Left ventricle myocardium superior (tissue), 1 donor: ENCODE measurements at places on chromosomes 4 and X. TPM values are rescaled to one million over a fixed set of nuclear protein-coding genes. Genes with fewer than 3 reads are reported as not detected.

PNMA3 gene
- 1.8 TPM for total RNA-seq

HSFX3 gene
- total RNA-seq: not detected

FHIP1A gene
- 20.2 TPM for total RNA-seq

NOX1 gene
- not detected for total RNA-seq

RHOXF2 gene
- not detected for total RNA-seq

MPP1 gene
- total RNA-seq: 36.3 TPM

SH3BGRL gene
- 25.6 TPM for total RNA-seq

EREG gene
- total RNA-seq: 3.2 TPM
